ENCODE measurements at places on chromosomes 3 and 15.
A peak's percentile ranks its signal among the peaks of the same experiment; 100 is the strongest.

DNA sequence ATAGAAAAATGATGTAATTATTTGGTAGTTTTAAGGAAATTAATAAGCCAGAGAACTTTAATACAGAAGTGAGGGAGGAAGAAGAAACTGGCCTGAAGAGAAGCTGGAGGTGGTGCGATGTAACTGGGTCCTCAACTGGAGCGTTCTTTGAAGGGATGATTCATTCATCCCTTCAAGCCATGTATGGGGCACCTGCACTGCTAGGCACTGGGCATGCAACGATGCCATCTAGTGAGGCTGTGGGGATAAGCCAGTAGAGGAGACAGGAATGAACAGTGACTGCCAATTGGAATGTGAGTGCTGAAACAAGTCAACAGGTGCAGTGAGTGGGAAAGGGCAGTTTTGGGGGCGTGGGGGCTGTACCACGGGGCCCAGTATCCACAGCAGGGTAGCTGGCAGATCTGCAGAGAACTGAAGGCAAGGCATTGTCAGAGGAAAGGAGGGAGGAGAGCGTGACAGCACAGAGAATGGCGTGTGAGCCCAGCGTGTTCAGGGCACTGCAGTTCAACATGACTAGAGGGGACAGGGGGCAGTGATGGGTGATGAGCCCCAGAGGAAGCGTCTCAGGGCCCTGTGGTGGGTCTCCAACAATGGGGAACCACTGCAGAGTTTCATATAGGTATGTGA lies 3.8 kb upstream of the KIF23 start:
- peak; percentile 27 for DNase-seq

DNA sequence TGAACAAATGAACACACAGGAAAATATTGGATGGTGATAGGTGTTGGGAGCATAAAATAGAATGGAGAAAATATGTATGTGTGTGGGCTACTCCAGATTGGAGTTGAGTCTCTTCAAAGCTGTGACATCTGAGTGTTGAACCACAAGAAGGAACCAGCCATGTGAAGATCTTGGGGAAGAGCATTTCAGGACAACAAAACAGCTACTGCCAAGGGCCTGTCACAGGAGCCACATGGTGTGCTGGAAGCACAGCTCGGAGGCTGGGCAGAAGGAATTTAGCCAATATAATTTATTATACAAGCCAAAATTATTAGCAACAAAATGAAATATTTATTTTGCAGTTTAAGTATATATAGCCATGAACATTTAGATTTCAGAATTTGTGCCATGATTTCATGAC lies 108.3 kb upstream of the FGF7 start:
- no peak for DNase-seq

- peak; percentile 31 for DNase-seq
Measured at GRCh38 chr3:5187920-5188418, 462 bp downstream of the EDEM1 start.

- no peak for DNase-seq
Measured at GRCh38 chr15:67186226-67186649, 68.2 kb downstream of the AAGAB start.

- no peak for DNase-seq
Measured at GRCh38 chr15:60076582-60077276, 72.6 kb downstream of the FOXB1 start.

DNA sequence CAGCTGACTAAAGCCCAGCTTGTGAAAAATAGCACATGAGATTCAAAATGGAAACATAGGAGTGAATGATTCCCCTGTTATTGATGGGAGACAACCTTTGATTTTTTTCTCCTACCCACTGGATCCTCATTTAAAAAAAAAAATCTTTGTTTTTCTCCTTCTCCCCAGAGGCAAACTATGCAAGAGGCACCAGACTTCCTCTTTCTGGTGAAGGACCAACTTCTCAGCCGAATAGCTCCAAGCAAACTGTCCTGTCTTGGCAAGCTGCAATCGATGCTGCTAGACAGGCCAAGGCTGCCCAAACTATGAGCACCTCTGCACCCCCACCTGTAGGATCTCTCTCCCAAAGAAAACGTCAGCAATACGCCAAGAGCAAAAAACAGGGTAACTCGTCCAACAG lies 2.6 kb downstream of the CACNA1D start:
- no peak for DNase-seq

- DNase-seq = no peak
Measured at GRCh38 chr15:59168536-59168935, 38.1 kb upstream of the LDHAL6B start.

GRCh38 chr3:196740481-196741248 lies 1.0 kb downstream of the PAK2 start:
- peak; percentile 53 for DNase-seq

GRCh38 chr3:128878556-128879124 lies 780 bp upstream of the ACAD9 start:
- DNase-seq = peak; percentile 65

GRCh38 chr15:53833134-53833624 lies 73.7 kb upstream of the WDR72 start:
- DNase-seq = no peak

DNA sequence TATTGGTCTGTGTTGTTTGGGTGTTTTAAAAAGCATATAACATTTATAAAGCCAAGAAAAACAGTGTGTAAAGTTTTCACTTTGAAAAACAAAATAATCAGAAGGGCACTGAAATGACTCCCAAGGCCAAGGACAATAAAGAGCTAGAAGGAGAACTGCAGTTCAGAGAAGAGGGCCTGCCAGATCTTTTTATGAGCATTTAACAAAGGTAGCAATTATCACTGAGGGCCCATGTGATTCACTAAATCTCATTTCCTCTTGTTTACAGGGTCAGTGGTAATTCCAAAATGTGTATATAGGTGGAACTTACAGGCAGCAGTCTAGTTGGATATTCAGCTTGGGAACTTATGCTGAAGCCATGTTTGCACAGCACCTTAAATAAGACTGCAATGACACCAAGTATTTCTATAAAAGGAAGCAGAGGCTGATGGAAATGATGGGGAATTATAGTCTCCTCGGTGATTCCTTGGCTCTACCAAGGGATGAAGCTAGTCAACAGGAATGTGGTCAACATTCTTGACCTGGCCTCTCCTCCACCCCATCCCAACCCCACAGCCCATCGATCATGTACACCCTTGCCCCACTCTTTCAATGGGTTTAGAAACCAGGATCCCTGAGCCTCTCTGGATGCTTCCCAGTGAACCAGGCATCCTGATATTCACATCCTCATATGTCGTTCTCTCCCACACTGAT lies 54.4 kb upstream of the THUMPD3 start:
- DNase-seq = peak; percentile 27

DNA sequence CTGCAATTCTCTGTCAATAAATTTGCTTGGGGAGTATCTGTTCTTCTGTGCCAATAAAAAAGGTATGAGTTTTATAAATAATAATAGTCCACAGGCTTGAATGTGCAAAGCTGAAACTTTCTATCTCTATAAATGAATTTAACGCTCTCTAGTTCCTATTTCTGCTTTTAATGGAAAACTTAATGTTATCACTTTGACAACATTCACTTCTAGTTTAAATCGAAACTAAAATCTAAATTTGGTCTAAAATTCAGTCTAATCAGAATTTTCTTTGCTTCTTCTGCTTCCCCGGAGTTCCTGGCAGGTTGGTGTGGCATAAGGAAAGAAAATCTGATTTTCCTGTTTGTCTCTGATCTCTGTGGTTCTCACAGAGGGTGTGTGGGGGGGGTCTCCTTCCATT lies 450.1 kb upstream of the TBL1XR1 start:
- DNase-seq = no peak
